ENCODE measurements at places on chromosomes 5 and 9. TPM values are rescaled to one million over a fixed set of nuclear protein-coding genes. Genes with fewer than 3 reads are reported as not detected.

The NR6A1 gene
- 3.0 TPM for total RNA-seq

The PCDHA10 gene
- total RNA-seq, result 0.08 TPM

The LCN9 gene
- total RNA-seq, result not detected

The CCNJL gene
- total RNA-seq, result 0.11 TPM

The PLPP7 gene
- 0.27 TPM for total RNA-seq

The THBS4 gene
- total RNA-seq, result 0.17 TPM

The ITGA1 gene
- total RNA-seq, result 3.1 TPM

The RANBP3L gene
- total RNA-seq, result 0.25 TPM

The ZNF608 gene
- total RNA-seq, result 3.8 TPM

The IL3 gene
- not detected for total RNA-seq

The ELOVL7 gene
- total RNA-seq, result 75.5 TPM

The GABRA6 gene
- total RNA-seq, result not detected

The DMRT1 gene
- not detected for total RNA-seq

The LHFPL2 gene
- 10.5 TPM for total RNA-seq

The SMAD5 gene
- total RNA-seq, result 72.9 TPM

The ORM2 gene
- total RNA-seq, result not detected

The SH3GL2 gene
- total RNA-seq, result not detected

The SLC6A3 gene
- not detected for total RNA-seq

The FREM1 gene
- 2.1 TPM for total RNA-seq

The ZNF366 gene
- 1.1 TPM for total RNA-seq

The KIF20A gene
- total RNA-seq, result 2.6 TPM

The TEX48 gene
- not detected for total RNA-seq

The CORO2A gene
- 23.1 TPM for total RNA-seq

The EEIG1 gene
- 33.0 TPM for total RNA-seq

The SHISAL2B gene
- total RNA-seq, result not detected

The C5orf52 gene
- not detected for total RNA-seq

The HRCT1 gene
- 5.3 TPM for total RNA-seq

The PCDHGA4 gene
- 1.9 TPM for total RNA-seq

The UBE2QL1 gene
- total RNA-seq, result 0.72 TPM

The FOXI1 gene
- total RNA-seq, result 2.2 TPM

The CCNO gene
- 6.2 TPM for total RNA-seq

The DMRT2 gene
- not detected for total RNA-seq

The AK8 gene
- 5.5 TPM for total RNA-seq

The UNC5A gene
- 0.25 TPM for total RNA-seq

The KLHL3 gene
- total RNA-seq, result 2.5 TPM

The ROPN1L gene
- total RNA-seq, result 0.71 TPM

The ADAMTS19 gene
- 0.13 TPM for total RNA-seq

The OR13C2 gene
- total RNA-seq, result not detected

The UGT3A2 gene
- total RNA-seq, result 5.4 TPM

The DOCK2 gene
- 3.2 TPM for total RNA-seq

The CTNND2 gene
- 0.21 TPM for total RNA-seq

The GAS1 gene
- 65.8 TPM for total RNA-seq

The NIPAL4 gene
- total RNA-seq, result 74.7 TPM

The ARID3C gene
- total RNA-seq, result not detected

The TMEM171 gene
- total RNA-seq, result 1.3 TPM

The HTR1A gene
- total RNA-seq, result not detected

The LRRC70 gene
- total RNA-seq, result 4.5 TPM

The C9orf50 gene
- total RNA-seq, result not detected

The MATR3 gene
- 127 TPM for total RNA-seq

The SOWAHA gene
- 0.66 TPM for total RNA-seq

The PRKAA1 gene
- total RNA-seq, result 50.7 TPM

The BTNL9 gene
- 26.6 TPM for total RNA-seq

The HEXB gene
- 87.2 TPM for total RNA-seq

The NUTM2F gene
- total RNA-seq, result not detected
